ENCODE measurements at places on chromosomes 2 and 18.

GRCh38 chr18:23422751-23423418 lies 30.2 kb upstream of the RIOK3 start:
- no peak for DNase-seq

DNA sequence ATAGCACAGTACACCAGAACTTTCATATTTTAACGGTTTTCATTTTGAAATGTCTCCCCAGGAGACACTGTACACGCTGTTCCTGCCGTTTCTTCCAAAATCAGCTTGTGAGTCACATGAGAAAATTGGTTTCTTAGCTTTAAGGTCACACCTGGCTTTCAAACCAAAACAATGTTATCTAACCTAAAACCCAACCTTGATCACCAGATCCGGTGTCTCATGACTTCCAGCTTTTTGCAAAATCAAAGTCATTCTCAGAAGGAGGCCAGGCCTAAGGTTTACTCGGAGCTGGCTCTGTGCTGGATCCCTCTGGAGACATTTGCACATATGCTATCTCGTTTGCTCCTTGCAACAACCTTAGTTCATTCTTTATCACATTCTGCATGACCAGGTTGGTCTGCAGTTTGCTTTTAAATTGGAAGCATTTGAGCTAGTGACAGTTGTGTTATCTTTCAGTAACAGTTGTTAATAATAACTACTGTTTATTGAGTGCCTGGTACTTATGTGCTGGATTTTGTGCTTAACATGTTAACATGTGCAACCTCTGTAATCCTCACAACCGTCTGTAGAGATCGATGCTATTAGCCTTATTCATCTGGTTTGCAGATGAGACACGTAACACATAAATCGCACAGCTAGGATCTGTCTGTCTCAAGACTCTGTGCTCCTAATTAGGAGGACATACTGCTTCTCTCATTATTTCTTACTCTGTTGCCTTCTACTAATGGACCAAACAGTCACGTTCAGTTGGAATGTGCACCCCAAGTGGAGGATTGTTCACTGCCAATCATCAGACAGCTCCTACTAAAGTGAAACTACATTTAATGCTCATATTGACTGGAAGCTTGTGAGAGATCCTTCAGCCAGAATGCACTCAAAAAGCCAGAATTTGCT lies 105.5 kb downstream of the RNF144A start:
- no peak for DNase-seq

DNA sequence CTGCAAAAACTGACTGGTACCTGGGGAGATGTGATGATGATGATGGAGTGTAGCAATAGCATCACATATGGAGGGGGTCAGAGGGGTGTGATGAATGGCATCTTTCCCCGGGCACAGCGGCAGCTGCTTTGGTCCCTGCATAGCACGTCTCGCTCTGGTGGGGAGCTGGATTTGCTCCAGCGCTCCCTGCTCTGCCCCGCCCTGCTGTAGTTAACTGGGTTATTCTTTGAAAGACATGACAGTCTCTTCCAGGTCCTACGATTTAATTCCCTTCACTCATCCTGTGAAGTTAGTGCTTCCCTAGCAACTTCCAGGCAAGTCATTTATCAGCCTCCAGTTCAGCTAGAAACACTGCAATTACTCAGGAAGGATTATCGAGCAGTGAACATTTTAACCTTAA lies 463.1 kb downstream of the TSN start:
- no peak for DNase-seq

GRCh38 chr2:176088048-176088936 lies 4.2 kb upstream of the HOXD13 start:
- DNase-seq, result no peak

DNA sequence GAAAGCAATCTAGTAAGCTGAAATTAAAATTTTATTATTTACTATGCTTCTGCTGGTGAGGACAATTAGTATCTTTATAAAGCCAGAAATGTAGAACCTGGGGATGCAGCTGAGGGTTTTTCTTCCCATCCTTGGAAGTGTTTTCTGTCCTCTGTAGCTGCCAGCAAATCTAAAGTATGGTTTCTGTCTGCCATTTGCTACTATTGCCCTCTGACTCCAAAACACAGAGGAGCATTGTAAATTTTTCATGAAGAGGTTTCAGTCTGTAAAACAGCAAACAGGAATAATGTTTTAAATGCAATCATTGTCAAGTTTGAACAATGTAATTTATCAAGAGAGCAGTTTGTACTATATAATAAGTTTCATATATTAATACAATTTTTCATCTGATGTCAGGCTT lies 258.8 kb downstream of the ZNF407 start:
- DNase-seq, result no peak

- no peak for DNase-seq
Measured at GRCh38 chr2:27270670-27271069, 4.6 kb upstream of the DNAJC5G start.

GRCh38 chr2:177281400-177282180 lies 17.1 kb upstream of the NFE2L2 start:
- DNase-seq, result no peak

DNA sequence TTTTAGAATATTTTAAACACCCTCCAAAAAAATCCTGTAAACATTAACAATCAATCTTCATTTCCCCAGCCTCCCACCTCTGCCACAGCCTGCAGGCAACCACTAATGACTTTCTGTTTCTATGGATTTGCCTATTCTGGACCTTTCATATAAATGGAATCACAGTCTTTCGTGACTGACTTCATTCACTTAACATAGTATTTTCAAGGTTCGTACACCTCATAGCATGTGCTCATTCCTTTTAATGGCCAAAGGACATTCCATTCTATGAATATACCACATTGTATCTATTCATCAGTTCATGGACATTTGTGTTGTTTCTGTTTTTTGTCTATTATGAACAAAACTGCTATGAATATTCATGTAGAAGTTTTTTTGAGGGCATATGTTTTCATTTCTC lies 48.5 kb downstream of the NAT8 start:
- DNase-seq, result no peak

GRCh38 chr2:20781656-20782265 lies 41.1 kb downstream of the LDAH start:
- no peak for DNase-seq

- DNase-seq, result no peak
Measured at GRCh38 chr18:14927701-14928100, 179.7 kb downstream of the ANKRD30B start.

DNA sequence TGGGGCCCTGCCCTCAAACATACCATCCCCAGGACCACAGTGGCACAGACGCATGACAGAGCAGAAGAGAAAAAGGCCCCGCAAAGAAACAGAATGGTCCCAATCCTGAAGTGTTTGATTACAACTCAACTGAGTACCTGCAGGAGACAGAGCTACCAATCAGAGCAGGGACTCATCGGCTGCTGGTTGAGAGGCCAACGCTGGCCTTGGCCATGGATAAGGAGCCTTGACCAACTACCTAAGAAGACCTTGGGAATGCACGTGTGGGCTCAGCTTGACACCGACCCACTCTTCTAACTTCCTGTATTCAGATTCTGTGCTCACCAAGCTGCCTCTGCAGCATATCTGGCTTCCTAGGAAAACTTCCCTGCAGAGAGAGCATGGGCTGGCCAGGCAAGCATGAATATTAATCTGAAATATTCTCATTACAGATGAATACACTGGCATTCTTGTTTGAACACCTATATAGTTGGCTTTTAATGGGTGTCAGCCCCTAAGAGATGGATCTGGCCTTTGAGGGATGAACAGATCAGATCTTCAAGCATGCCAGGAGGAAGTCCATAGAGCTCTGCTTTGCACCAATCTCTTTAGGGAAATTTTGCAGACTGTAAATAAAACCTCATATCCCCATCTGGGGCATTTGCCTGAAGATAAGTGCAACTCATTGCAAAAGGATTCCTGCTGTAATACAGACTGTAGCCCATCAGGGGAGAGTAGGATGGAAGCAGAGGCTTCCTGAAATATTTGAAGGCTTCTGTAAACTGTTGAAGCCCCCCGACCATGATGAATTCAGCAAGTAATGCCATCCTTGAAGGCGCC lies 135.4 kb downstream of the BCL2 start:
- DNase-seq, result no peak

DNA sequence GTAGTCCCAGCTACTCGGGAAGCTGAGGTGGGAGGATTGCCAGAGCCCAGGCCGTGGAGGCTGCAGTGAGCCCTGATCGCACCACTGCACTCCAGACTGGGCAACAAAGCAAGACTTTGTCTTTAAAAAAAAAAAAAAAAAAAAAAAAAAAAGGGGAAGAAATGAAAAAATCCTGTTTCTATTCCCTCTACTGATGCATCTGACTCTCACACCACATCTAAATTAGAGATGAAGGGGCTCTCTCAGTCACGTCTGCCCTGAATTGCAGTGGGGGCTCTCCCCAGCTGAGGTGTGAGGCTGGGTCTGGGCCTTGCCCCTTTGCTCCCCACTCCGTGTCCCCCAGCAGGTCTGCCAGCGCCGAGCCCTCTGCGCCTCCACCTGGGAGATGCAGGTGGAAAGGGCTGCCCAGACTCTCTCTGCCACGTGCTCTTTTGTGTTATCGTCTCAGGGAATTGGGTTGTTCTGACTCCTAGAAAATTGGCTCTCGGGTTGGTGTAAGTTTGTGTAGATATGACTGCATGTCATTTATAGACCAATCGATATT lies 30.2 kb downstream of the TRAPPC12 start:
- DNase-seq, result no peak

- DNase-seq, result no peak
Measured at GRCh38 chr2:176192351-176192750, 3.9 kb downstream of the HOXD1 start.

DNA sequence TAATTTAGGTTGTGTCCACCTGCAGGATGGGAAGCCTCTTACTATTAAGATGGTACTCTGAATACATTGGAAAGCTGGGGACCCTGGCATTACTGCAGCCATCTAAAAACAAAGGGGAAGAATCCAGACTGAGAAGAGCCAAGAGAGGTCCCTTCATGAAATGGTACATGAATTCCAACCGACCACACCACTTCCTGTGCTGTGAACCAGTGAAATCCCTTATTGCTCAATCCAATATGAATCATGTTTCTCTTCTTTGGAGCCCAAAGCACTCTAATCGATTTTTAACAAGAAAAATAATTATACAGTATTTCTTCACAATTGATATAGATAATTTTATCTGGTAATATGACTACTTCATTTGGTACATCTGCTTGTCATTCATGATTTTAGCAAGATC lies 479.7 kb upstream of the RAB6C start:
- no peak for DNase-seq

DNA sequence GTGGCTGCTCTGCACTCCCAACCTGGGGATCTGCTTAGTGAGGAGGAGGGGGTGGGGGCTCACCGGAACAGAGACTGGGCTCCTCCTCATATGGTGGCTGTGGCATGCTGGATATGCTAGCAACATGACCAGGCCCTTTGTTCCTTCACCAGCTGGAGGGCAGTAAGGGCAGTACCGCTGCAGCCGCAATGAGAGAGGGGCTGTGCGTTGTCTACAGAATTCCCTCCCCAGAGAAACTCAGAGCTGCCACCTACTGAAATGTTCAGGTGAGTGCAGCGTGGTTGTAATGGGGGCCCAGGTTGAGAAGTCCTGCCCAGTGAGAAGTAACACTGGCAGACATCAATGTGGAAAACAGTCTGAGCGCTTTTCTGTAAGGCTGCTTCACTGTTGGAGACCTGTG lies 1211.9 kb upstream of the NXPH2 start:
- DNase-seq, result no peak

DNA sequence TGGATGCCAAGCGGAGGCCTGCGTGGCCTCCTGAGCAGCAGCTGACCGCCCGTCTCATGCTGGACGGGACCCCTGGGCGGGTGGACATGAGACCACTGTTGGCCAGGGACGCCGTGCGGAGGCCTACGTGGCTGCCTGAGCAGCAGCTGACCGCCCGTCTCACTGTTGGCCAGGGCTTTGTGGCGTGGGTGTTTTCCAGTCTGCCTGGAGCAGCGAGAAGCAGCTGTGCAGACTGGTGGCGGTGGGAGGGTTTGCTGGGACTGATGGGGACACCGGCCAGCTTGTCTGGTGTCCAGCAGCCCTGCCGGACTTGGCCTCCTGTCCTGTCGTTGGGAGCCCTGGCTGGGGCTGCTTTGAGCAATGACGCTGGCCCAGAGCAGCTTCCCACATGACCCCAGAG lies 5.8 kb upstream of the D2HGDH start:
- DNase-seq, result no peak

GRCh38 chr2:8892111-8892510 lies 54.7 kb upstream of the KIDINS220 start:
- DNase-seq, result no peak

- DNase-seq, result no peak
Measured at GRCh38 chr2:106030287-106031268, 163.5 kb downstream of the UXS1 start.

GRCh38 chr18:75073654-75074053 lies 135.3 kb downstream of the PTGR3 start:
- no peak for DNase-seq

- no peak for DNase-seq
Measured at GRCh38 chr2:104867813-104868504, 14.0 kb downstream of the POU3F3 start.

GRCh38 chr2:115070002-115070401 lies 627.6 kb downstream of the DPP10 start:
- no peak for DNase-seq

DNA sequence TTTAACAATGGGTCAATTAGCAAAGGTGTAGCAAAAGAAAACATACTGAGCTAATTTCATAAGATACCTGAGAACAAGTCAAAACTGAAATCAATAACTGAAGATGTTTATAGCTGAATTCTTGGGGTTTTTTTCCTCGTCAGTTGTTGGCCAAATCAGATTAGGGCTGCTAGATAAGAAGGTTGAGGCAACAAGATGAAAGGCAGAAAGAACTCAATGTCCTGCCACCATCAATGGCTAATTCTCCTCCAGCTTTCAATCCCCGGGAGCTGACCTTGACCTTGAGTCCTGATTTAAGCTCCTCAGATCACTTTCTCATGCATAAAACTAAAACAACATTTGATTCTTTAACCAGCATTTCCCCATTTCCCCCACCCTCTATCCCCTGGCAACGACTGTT lies 61.8 kb downstream of the MREG start:
- no peak for DNase-seq

- no peak for DNase-seq
Measured at GRCh38 chr2:145023334-145023934, 503.5 kb upstream of the ZEB2 start.
